ENCODE measurements at places on chromosomes 3 and 15. TPM values are rescaled to one million over a fixed set of nuclear protein-coding genes. Genes with fewer than 3 reads are reported as not detected.

SSUH2 gene
- total RNA-seq = 0.31 TPM

CELSR3 gene
- total RNA-seq = 17.8 TPM

CPEB1 gene
- total RNA-seq = 1.6 TPM

IL20RB gene
- 1.2 TPM for total RNA-seq

MAGEL2 gene
- not detected for total RNA-seq

C3orf22 gene
- not detected for total RNA-seq

PTPRG gene
- not detected for total RNA-seq

Data from activated CD8-positive, alpha-beta T cell treated with anti-CD3 and anti-CD28 coated beads for 36 hours (primary cell).